ENCODE measurements at places on chromosomes 6 and 20.

DNA sequence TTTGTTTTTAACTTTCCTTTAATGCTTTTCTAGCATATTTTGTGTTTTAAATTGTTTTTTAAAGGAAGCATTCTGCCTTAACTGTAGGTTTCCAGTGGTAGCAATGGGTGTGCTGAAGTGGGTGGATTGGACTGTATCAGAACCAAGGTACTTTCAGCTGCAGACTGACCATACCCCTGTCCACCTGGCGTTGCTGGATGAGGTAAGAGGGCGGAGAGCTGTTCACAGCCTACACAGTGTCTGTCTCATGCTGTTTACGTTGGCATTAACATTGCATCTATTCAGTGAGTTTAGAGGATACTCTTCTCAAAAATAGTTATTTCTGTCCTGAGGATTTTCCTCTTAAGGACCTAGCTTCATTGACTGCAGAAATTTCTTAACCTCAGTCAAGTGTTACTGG, 11.9 kb downstream of the NELFCD start:
- no peak for DNase-seq

GRCh38 chr20:45164906-45165305, 9.8 kb upstream of the PI3 start:
- DNase-seq = no peak

- no peak for DNase-seq
These were observed 5.6 kb downstream of the TAF4 start for GRCh38 chr20:62059920-62060630.

DNA sequence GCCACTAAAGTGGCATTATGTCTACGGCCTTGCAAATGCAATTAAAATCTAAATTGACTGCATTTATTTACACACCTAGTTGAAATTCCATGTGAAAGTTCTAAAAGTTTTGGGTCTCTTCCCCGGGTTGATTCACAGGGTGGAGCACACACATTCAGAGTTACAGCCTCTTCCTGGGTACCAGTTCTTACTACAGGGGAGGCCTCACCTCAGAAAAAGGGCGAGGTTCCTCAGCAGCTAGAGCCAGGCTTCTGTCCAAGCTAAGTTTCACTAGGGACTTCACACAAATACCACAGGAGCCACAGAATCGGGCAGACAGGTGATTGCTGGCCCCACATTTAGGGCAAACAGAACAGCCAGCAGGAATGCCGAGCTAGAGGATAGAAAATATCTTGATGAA, 52.7 kb downstream of the DZANK1 start:
- no peak for DNase-seq

- DNase-seq = no peak
These were observed 94.2 kb upstream of the SRSF6 start for GRCh38 chr20:43363506-43363905.

DNA sequence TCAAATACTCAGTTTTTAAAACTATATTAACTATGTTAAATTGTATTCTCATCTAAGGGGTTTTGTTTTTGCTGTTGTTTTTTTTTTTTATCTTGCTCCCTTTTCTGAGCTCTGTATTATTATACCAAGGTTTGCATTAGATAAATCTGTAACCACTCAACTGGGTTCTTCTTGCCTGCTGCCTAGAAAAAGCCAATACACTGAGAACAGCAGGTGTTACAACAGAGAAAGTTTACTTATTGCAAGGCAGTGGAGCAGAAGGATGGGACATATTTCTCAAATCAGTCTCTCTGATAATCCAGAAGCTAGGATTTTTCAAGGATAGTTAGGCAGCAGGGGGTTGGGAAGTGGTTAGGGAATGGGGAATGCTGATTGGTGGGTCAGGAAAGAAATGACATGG, 378.8 kb upstream of the PLCB4 start:
- DNase-seq = no peak

DNA sequence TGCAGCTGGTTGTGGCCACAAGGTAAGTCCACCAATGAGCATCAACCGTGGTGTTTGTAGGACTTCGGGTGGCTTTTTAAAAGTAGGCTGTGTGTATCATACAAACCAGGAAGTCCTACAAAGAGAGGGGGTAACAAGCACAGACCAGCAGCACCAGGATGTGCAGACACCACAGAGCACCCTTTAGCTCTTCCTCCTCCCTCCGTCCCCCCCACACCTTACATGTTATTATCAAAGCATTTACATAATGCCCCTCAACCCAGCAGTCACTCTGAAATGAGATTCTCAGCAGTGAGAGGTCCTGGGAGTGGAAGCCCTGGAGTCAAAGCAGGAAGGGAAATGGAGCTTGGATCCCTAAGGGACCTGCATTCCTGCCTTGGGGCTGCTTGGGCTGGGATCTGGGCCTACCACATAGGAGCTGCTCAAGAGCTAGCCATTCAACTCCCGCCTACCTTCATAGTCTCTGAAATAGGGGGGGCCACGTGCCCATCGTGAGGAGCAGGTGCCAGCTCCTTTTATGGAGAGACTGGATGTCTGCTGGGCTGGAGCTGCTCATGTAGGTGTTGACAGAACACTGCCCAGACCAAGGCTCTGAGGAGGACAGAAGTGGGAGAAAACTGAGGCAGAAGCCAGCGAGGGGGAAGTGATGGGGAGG, 90.6 kb downstream of the PSMB1 start:
- DNase-seq = no peak

DNA sequence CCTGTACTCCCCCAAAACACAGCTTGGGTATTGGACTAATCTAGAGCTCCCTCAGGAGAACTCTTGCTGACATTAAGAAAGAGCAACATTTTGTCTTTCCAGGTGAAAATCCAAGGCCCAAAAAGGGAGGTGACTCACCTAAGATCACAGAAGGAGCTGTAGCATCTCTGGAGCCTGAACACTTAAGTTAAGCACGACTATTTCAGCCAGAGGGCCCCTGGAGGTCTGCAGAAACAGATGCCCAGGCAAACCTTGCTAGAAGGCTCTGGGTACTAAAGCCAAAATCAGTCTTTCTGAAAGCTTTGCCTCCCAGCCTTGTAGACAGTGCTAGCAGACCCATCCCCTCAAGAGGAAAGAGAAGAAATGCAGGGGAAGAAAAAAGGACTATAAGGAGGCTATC, 8.8 kb downstream of the EDN1 start:
- DNase-seq = no peak

DNA sequence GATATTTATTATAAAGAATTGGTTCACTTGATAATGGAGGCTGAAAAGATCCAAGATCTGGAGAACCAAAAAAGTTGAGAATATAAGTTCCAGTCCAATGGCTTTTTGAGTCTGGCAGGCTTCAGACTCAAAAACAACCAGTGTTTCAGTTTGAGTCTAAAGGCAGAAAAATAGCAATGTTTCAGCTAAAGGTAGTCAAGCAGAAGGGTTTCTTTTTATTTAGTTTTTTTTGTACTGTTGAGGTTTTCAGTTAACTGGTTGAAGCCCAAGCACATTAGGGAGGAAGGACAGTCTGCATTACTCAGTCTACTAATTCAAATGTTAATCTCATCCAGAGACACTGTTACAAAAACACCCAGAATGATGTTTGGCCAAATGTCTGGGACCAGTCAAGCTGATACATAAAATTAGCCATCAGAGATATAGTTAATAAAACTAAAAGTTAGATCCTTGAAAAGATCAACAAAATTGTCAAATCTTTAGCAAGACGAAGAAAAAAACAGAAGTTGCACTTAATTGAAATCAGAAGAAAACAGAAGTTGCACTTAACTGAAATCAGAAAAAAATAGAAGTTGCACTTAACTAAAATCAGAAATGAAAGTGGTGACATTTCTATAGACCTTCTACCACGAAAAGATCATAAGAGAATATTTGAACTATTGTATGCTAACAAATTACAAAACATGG, 980.3 kb upstream of the FLRT3 start:
- no peak for DNase-seq

DNA sequence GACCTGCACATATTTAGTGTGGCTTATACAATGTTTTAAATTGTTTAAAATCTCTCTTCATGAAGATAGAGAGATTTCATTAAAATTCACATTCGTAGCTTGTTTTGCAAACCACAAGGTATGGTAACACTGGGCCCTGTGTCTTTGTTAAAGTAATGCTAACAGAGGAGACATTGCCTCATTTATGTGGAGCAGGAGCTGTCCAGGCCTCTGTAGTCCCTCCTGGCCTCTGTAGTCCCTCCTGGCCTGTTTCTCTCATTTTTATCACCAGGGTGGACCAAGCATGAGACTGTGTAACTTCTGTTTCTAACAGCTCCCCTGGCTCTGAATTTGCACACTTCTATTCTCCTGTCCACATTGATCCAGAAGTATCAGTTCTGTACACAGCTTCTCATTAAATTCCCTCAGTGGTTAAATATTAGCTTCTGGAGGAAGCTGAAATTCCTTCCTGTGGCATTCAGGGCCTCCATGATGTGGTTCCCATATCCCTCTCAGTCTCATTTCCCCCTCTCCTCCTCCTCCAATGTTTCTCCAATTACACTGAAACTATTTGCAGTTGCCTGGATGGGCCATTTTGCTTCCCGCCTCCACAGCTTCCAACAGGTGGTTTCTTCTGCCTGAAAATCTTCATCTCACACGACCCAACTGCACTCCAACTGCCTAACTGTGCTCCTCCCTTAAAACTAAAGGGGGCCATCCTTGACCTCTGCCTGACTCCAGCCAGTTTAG, 340.4 kb downstream of the SYNE1 start:
- no peak for DNase-seq

DNA sequence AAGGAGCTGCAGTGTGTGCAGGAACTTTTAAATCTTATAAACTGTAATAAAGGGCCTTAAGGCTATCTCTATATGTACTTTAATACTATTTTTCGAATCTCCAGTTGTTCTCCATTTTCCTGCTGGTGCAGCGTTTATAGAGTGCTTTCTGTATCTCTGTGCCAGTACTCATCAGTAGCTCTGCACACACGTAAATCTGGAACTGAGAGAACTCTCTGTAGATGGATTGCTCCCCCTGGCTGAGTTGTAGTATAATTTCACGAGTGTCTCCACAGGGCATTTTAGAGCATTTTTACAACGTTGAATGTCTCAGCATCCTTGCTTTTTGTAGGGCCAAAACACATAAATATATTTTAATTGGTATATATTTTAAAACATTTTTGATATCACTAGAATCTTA, 256.5 kb downstream of the TRDN start:
- no peak for DNase-seq

DNA sequence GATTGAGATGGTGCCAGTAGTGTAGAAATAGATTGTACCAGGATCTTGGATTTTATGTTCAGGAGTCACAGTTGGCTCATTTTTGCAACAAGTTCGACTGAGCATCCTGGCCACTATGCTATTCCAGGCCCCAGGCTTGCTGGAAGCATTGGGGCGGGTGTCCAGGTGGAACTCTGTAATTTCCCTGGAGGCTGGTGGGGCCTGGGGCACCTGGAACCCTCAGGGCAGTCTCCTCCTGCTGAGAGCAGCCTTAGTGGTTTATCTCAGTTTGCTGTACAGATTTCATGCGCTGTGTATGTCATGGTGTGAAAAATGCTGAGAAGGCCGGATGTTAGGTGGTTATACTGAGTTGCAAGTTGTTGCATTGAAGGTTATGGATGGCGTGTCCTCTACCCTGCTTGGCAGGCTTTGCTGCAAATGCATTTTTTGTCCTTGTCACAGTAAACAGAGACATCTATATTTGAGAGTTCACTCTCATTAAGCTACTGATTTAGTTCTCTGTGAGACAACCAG, 135.1 kb upstream of the MYLIP start:
- no peak for DNase-seq

- no peak for DNase-seq
These were observed 10.3 kb downstream of the DSE start for GRCh38 chr6:116381000-116381399.

- no peak for DNase-seq
These were observed 11.5 kb upstream of the POPDC3 start for GRCh38 chr6:105191351-105191750.

DNA sequence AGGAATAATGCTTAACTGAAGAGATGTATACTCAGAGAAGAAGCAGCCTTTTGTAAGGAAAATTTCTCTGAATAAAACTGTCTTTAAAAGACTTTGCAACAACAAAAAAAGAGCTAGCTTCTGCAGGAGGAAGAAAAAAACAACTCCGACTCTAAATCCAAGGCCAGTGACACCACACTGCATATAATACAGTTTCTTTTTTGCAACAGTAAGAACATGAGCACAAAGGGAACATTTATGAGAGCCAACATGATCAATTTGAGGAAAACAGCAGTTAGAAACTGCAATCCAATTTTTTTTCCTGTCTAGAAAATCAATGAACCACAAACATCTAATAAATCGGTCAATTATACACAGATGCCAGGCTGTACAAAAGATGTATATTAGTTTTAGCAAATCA, 42.9 kb upstream of the UST start:
- DNase-seq = no peak
